ENCODE measurements at places on chromosomes 13 and 19.

GRCh38 chr19:31513841-31514240 lies 164.6 kb upstream of the TSHZ3 start:
- DNase-seq = no peak

DNA sequence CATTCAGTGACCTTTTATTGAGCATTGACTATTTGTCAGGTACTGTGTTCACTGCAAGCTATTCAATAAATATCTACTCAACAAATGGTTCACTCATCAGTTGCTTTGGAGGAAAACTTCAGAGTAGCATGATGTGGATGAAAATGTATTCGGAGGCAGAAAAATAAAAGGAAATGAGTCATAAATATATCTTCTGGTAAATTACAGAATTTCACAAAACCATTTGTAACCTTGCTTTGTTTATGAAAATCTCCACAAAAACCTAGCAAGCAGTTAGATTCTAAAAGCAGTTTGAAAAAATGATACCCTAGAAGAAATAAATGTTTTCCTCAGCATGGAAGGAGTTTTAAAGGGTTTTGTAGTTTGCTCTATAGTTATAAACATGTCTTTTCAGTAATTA lies 399.6 kb downstream of the LMO7 start:
- DNase-seq = no peak

DNA sequence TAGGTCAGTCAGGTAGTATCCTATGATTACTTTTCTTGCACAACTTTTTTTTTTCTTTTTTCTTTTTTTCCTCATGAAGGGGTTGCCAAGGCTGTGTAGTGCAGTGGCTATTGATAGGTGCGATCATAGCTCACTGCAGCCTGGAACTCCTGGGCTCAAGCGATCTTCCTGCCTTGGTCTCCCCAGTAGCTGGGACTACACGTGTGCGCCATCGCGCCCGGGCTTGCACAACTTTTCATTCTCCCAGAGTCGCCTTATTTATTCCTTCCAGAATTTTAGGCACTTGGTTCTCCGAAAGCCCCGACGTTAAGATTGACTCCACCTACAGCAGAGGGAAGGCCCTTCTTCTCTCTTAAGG lies 867 bp upstream of the ZNF613 start:
- no peak for DNase-seq

GRCh38 chr19:1512671-1513498 lies at the start of gene ADAMTSL5:
Gene ADAMTSL5, minus strand, starts transcription at chr19:1513019. Its CDS starts 2,076 bp downstream, at chr19:1510943.
- DNase-seq = peak; percentile 33

DNA sequence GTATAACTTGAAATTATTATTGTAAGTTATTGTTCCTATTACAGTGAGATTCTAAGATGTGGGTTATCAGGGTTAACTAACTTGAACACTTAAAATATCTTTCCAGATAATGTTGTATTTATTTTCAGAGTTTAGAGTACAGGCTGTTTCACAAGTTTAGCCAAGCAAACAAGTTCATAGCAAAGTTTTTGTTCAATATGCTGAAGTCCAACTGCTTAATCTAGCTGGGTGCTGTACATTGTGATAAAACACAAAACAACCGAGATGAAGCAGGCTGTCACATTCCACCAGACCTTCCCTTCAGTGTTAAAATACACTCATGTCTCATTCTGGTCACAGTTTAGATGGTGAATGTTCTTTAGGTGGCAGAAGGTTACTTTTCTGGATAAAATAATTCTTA lies 148.0 kb upstream of the PCDH20 start:
- DNase-seq = no peak

DNA sequence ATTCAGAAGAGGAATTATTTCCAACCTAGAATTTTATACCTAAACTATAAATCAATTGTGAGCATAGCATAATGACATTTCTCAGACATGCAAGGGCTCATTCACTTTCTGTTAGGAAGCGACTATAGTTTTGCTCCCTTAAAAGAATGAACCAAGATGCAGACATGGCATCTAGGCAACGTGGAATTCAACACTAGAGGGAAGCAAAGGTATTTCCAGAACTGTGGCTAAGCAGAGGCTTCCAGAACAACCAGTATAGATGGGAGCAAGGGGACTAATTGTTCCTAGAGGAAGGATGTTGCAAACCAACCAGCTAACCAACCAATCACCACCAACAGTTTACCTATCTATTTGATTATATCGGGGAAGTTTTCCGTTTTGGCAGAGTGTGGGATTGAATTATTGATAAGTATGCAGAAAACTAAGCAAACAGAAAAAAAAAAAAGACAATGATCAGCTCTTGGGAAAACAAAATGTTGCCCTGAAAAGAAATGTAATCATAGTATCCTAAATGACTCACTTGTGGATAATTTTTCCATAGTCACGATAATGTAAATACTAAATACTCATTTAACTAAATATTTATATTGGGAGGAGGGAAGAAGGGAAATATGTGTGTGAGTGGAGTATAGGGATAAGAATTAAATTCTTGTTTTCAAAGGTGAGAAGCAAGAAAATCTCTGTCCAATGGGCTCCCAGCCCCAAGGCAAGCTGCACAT lies 21.1 kb downstream of the ARL11 start:
- no peak for DNase-seq

GRCh38 chr13:67438465-67438864 lies 208.3 kb upstream of the PCDH9 start:
- no peak for DNase-seq

DNA sequence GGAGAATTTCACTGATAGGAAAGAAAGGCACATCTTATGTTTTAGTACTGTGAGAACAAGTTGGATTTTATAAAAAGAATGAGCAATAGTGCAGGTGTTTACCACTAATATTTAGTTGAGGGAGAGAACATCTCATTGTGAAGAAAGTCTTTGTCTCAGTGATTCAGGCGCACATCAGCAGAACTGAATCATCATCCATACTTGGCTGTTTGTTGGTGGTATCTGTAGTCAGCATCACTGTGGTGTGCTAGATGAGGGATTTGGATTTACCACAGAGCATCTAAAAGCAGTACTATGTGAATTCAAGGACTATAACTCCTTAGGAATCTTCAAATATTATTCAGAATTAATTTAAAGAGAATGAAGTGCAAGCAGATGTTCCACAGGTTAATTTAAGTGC lies 1380.5 kb upstream of the ATXN8OS start:
- no peak for DNase-seq

DNA sequence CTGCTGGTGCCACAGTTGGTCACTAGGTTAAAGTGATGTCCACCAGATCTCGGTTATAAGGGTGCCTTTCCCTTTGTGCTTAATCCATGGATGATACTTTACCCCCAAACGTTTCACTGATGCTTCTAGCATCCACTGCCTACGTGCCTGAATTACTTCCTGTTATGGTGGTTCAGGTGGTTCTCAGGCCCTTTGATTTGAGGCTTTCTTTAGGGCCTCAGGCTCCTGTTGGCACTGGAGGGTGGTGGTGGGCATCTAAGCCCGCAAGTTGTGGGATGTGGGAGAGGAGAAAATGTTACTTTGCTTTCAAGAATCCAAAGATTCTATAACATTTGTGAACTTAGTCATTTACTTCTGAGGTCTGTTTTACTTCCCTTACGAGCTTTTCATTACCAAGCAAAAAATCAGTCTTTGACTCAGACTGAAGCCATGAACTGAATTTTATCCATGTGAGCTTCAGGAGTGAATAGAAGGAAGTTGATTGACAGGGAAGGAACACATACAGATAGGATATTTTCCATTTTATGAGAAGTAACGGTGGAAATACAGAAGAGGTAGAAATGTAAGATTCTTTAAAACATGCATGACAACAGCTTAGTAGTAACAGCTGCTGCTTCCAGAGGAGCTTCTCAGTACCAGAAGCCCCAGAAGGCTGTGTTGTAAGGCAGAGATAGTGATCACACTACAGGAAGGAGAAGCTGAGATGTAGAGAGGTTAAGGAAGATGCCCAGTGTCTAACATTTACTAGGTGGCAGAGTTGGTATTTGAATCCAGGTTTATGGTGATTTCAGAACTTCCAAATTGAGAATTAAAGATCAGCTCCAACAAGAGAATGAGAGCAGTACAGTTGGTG lies 65.0 kb downstream of the ARHGEF7 start:
- no peak for DNase-seq

GRCh38 chr13:56335775-56336174 lies 804.9 kb upstream of the PRR20A start:
- no peak for DNase-seq

- no peak for DNase-seq
These were observed 148.4 kb downstream of the AKAP11 start for GRCh38 chr13:42420304-42420703.

- DNase-seq = no peak
These were observed 59.7 kb downstream of the DLEU7 start for GRCh38 chr13:50783717-50784290.

DNA sequence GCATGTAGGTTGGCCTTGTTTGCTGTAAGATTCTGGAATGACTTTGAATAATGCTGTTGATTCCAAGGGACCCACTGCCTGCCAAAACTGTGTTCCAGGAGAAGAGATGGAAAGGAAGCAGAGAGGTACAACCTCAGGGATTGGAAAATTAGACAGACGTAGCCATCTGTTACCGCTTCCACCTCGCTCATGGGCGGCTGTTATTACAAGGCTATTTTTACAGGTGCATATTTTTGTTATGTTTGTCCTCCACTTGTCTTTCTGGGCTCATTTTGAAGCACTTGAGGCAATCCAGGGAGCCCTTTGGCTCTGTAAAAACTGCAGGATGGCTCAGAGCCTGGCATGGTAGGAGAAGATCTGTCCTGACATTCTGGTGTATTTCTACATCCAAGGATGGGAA lies 276.4 kb upstream of the TMTC4 start:
- no peak for DNase-seq

DNA sequence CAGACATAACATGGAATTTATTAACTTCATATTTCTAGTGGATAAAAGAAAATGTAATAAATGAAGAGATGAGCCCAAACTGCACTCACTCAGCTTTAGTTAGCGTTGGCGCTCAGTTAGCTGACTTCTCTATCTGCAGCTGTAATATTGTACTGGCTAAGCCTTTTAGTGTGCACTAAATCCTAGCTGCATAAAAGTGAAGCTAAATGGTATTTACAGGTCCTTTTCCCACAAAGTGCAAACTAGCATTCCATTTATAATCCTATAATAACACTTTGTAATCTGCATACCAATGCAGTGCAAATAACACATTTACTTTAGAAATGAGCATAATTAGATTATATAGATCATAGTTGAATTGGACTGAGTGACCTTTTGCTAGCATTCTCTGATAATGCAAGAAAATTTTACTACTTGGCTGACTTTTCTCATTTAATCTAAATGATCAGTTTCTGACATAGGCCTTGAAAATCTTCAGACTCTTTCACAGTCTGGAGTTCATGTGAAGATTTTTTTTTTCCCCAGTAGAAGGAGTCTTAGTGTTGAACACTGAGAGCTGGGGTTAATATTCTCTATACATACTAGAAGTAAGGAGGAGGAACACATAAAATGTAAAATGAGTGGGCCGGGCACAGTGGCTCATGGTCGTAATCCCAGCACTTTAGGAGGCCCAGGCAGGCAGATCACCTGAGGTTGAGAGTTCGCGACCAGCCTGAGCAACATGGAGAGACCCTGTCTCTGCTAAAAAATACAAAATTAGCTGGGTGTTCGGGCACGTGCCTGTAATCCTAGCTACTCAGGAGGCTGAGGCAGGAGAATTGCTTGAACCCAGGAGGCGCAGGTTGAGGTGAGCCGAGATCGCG lies 1426.4 kb downstream of the PCDH9 start:
- DNase-seq = no peak

GRCh38 chr13:76816394-76816793 lies 69.8 kb downstream of the KCTD12 start:
- DNase-seq = no peak

DNA sequence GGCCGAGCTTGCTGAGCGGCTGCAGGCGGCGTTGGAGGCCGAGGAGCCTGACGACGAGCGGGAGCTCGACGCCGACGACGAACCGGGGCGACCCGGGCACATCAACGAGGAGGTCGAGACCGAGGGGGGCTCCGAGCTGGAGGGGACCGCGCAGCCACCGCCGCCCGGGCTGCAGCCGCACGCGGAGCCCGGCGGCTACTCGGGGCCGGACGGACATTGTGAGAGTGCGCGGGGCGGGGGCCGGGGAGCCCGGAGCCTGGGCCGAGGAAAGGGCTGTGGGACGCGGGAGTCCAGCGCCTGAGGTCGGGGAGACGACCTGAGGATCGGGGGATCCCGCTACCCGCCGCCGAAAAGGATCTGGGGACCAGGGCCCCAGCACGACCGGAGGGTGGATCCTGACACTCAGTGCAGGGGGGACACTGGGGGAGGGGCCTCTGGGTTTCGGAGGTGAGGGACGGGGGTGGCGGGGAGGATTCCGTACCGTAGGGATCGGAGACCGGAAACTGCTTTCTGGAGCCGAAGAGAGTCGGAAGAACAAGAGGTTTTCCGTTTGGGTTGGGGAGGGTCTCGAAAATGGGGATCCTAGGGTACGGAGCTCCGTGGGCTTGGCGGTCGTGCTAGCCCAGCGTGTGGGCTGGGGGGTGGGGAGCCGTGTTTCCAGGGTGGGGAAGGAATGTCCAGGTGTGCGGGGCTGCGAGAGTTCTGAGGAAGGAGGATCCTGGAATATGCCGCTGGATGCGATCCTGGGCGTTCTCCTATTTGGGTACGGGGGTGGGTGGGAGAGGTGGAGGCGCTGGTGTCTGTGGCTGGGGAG lies 616 bp downstream of the HNRNPUL1 start:
- DNase-seq = peak; percentile 33

- DNase-seq = no peak
These were observed 81.8 kb upstream of the RUBCNL start for GRCh38 chr13:46468570-46469463.

DNA sequence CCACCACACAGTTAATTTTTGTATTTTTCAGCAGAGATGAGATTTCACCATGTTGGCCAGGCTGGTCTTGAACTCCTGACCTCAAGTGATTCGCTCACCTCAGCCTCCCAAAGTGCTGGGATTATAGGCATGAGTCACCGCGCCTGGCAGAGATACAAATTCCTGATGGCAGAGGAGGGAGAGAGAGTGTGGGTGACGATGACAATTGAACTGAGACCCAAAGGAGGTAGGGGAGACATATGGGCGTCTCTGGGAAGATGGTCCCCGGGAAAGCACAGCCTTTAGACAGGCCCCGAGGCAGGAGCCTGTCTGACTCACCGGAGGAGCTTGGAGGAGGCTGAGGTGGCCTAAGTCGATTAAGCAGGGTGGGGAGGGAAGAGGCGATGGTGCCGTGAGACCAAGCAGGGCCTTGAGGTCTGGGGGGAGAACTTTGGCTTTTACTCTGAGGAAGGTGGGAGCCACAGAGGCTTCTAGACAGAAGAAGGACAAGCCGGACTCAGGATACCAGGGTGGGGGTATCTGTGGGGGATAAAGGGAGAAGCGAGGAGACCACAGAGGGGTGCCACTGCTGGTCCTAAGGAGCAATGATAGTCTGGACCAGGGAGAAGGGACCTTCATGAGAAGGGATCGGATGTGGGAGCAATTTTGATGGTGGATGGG lies 38.2 kb downstream of the ARRDC2 start:
- no peak for DNase-seq

GRCh38 chr19:4084547-4084877 lies 17.8 kb upstream of the ZBTB7A start:
- no peak for DNase-seq

DNA sequence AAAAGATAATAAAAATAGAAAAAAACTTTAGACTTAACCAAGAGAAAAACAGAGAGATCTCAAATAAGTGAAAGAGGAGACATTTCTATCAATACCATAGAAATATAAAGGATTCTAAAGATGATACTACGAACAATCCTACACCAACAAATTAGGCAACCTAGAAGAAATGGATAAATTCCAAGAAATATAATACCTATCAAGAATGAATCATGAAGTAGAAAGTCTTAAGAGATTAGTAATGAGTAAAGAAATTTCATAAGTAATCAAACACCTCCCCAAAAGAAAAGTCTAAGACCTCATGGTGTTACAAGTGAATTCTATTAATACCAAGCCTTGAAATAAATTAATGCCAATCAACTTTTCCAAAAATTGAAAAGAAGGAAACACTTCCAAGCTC lies 1584.5 kb upstream of the MIR17HG start:
- no peak for DNase-seq

- DNase-seq = no peak
These were observed 63.0 kb upstream of the ZNF536 start for GRCh38 chr19:30309176-30309575.

Data from effector CD4-positive, alpha-beta T cell (primary cell).